ENCODE measurements at places on chromosomes 1 and 21.
A peak's percentile ranks its signal among the peaks of the same experiment; 100 is the strongest.

DNA sequence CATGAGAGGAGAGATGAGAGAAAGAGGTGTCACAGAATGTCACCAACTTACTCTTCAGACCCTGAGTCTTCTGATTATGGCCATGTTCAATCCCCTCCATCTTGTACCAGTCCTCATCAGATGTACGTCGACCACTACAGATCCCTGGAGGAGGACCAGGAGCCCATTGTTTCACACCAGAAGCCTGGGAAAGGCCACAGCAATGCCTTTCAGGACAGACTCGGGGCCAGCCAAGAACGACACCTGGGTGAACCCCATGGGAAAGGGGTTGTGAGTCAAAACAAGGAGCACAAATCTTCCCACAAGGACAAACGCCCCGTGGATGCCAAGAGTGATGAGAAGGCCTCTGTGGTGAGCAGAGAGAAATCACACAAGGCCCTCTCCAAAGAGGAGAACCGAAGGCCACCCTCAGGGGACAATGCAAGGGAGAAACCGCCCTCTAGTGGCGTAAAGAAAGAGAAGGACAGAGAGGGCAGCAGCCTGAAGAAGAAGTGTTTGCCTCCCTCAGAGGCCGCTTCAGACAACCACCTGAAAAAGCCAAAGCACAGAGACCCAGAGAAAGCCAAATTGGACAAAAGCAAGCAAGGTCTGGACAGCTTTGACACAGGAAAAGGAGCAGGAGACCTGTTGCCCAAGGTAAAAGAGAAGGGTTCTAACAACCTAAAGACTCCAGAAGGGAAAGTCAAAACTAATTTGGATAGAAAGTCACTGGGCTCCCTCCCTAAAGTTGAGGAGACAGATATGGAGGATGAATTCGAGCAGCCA lies 8.0 kb downstream of the ELOA start:
- DNase-seq, result no peak

DNA sequence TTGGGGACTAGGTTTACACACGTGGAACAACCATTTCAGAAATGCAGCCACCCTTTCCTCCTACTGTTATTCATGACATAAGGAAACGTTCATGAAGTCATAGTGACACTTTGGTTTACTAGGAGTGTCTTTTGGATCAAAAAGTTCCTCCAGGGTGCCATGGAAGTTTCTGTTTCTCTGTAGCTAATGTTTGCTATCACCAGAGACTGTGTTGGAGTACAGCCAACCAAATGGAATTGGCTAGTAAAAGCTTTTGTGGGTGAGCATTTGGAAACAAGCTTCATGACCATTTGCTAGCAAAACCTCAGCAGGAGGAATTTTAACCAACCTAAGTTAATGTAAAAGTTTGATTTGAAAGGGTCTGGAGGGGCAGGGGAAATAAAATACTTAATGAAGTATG lies 43.9 kb upstream of the ADGRL2 start:
- DNase-seq, result no peak

GRCh38 chr1:153610811-153611301 lies 2.1 kb downstream of the S100A16 start:
- no peak for DNase-seq

GRCh38 chr1:143698016-143698415 lies 273.8 kb downstream of the FAM72C start:
- DNase-seq, result no peak

GRCh38 chr1:45326627-45327623 lies at the start of gene HPDL:
TSS of gene HPDL (plus strand) at chr1:45326895. CDS start at chr1:45327149, 254 bp downstream.
- peak; percentile 29 for DNase-seq

GRCh38 chr1:212752934-212753497 lies 38.6 kb downstream of the NSL1 start:
- no peak for DNase-seq

GRCh38 chr1:52665006-52665941 lies 32.3 kb downstream of the SHISAL2A start:
- DNase-seq, result no peak

- DNase-seq, result no peak
Observed at GRCh38 chr1:36248250-36248894, 24.1 kb downstream of the THRAP3 start.

GRCh38 chr1:83508485-83509151 lies 490.3 kb downstream of the TTLL7 start:
- no peak for DNase-seq

DNA sequence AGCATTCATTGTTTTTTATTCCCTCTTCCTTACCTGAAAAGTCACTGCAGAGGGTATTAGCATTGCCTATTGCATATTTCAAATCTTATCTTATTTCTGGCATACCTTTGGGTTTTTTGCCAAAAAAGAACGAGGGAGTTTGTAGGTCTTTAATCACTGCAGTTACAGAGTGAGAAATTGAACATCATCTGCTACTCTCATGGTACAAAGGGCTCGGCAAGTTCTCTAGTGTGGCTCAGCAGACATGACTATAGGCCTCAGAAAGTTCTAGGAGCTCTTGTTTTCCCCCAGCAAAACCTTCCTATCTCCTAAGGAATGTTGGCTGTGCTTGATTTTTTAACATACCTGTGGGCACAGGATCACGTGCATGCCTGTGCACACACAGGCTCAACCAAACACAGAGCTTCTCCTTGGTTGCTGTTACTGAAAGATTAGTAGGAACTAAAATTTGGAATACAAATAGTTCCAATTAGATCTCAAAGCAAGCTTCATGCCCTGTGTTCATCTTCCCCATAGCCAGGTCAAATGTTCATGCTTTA lies 69.7 kb downstream of the CCDC185 start:
- DNase-seq, result no peak

DNA sequence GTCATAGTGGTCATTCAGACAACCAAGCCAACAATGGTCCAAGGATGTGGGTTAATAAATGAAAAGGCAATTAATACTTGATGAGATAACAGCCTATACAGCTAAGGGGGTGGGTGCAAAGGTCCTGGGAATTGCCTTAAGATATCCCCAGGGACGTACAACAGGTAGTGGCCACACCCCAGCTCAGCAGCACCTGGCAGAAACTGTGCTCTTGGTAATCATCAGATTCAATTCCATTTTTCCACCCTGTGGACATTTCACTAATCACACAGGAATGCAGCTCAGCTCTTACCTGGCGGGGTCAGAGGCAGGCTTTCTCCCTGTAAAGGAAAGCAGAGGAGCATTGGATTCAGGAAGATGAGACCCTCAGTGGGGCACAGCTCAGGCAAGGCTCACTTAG lies 32.9 kb downstream of the FCRL5 start:
- no peak for DNase-seq

GRCh38 chr1:230110971-230111370 lies 43.9 kb downstream of the GALNT2 start:
- DNase-seq, result no peak

DNA sequence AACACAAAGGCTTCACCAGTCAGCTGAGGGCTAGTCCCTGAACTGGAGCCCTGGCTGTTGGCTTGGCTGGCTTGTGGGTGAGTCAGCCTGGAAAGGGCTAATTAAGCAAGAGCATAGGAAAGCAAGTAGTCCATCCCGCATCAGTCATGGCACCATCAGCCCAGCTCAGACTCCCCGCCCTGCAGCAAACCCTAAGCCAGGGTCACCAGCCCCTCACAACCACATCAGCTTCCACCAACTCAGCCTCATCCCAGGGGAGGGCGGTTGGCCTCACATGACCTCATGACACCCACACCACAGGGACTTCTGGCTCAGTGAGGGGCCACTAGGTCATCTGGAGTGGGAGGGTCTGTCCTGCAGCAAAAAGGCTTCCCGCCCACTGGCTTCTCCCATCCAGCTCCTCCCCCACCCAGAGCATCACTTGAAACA lies 7.0 kb upstream of the SPATC1L start:
- no peak for DNase-seq

- no peak for DNase-seq
Observed at GRCh38 chr1:30450148-30450817, 273.1 kb downstream of the MATN1 start.

- no peak for DNase-seq
Observed at GRCh38 chr1:216614011-216614934, 109.0 kb downstream of the ESRRG start.

GRCh38 chr1:94191216-94191615 lies 46.2 kb downstream of the ARHGAP29 start:
- no peak for DNase-seq

- DNase-seq, result no peak
Observed at GRCh38 chr1:110067893-110068645, 2.4 kb downstream of the ALX3 start.

GRCh38 chr1:25051504-25051903 lies 121.4 kb upstream of the RUNX3 start:
- DNase-seq, result no peak

DNA sequence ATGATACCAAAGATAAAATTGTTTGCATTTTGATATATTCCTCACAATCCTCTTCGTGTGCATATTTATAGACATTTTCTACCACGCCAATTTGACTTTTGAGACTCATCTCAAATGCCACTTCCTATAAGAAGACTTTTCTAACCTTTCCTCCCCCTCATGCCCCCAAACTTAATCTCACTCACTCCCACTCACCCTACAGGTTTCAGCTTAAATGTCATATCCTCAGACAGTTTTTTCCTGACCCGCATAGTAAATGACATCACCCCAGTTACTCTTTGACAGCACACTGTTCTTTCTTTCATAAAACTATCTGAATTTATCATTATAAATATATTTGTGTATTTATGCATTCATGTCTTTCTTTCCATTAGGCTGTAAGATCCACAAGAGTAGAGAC lies 29.6 kb upstream of the RGS8 start:
- DNase-seq, result no peak

DNA sequence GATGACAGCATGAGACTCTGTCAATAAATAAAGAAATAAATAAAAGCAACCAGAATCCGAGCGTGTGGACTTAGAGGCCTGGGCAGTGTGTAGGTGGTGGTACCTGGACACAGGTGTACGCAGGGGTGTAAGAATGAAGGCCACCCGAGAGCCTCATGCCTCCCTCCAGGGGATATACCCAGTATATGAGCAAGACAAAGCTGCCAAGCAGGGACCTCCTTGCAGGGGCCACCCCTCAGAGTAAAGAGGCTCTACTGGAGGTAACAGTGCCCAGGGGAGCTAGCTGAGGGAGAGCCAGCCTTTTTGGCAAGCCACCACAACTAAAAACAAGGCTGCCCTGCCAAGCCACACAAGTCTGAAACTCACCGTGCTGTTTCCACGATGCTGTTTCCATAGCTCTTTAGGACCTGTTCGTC lies 179.2 kb upstream of the RAB4A start:
- DNase-seq, result no peak

GRCh38 chr1:43318831-43319230 lies 18.0 kb downstream of the TIE1 start:
- DNase-seq, result no peak

GRCh38 chr1:66350001-66350547 lies 183.9 kb upstream of the SGIP1 start:
- DNase-seq, result peak; percentile 78

DNA sequence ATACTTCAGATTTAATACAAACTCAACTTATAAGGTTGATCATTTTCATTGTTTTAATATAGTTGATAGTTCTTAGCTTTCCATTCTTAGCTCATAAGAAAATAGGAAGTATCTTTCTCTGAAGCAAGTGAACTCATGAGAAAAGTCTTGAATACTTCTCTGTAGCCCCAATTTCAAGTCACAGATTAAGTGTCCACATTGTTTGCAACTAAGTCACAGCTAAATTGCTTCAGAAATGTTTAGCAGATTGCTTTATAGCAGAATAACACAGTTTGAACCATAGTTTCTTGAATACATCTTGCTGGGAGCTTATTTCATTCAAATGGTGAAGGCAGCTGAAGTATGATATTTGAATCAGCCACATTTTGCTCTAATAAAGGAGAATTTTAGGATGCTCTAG lies 10.6 kb upstream of the PKN2 start:
- no peak for DNase-seq

GRCh38 chr1:111195002-111195684 lies 5.3 kb downstream of the DENND2D start:
- no peak for DNase-seq

- no peak for DNase-seq
Observed at GRCh38 chr1:179978199-179979079, 23.8 kb downstream of the CEP350 start.

GRCh38 chr1:57064379-57065140 lies 98.7 kb upstream of the C8B start:
- no peak for DNase-seq

- no peak for DNase-seq
Observed at GRCh38 chr1:205477121-205477758, 21.4 kb upstream of the BLACAT1 start.

GRCh38 chr1:243501002-243501401 lies 245.2 kb downstream of the SDCCAG8 start:
- DNase-seq, result no peak

- DNase-seq, result no peak
Observed at GRCh38 chr1:201260648-201261311, 22.5 kb upstream of the PKP1 start.

GRCh38 chr1:186770421-186770820 lies 58.3 kb upstream of the PLA2G4A start:
- DNase-seq, result no peak

GRCh38 chr1:237867380-237867888 lies 23.3 kb downstream of the ZP4 start:
- DNase-seq, result no peak

- no peak for DNase-seq
Observed at GRCh38 chr1:61052395-61053225, 29.8 kb upstream of the NFIA start.

DNA sequence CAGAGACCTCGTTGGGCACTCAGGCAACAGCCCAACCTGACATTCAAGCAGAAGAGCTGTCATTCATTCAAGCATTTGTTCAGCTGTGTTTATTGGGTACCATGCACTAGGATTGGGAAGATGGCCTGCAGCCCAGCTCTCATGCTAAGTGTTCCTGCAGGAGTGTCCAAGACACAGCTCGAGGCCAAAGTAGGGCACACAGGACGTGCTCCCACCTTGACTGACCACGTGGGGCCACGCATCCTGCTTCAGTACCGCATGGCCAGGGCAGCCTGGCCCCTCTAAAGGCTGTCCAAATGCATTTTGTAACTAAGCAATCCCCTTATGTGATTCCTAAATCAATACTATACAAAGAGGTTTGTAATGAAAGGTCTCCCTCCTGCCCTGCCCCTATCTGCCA lies 9.7 kb downstream of the PYCR2 start:
- DNase-seq, result no peak

- no peak for DNase-seq
Observed at GRCh38 chr1:27536010-27536757, 46.2 kb upstream of the WASF2 start.

DNA sequence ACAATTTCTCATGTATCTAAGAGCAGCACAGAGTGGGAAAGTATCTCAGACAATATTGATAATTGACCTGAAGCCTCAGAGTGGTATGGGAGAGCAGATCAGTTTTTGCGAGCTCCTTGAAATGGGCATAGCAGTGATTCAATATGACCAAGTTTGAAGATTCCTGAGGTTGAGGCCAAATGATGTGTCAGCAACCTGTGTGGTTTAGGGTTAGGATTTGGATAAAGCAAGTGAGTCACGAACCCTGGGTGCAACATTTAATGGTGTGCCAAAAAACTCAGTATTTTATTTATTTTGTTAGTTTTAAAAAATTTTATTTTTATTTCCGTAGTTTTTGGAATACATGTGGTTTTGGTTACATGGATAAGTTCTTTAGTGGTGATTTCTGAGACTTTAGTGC lies 92.5 kb upstream of the C21orf91 start:
- no peak for DNase-seq

All from immature natural killer cell (primary cell).